ENCODE measurements at places on chromosomes 4 and X.

GRCh38 chr4:48227662-48228061 is 42.0 kb downstream of the TEC start:
- DNase-seq, result no peak

DNA sequence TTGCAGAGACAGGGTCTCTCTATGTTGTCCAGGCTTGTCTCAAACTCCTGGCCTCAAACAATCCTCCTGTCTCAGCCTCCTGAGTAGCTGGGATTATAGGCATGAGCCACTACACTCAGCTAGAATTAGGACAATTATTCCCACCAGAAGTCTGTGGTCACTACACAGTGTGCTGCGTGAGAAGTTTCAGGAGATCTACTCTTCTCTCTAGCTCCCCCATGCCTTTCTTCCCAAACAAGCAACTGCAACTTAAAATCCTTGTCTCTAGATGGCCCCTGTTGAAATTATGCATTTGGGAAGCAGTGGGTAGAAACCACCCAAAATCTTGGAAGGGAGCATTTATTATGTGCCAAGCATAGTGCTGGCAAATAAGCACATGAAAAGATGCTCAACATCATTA is 21.1 kb upstream of the MAP7D3 start:
- DNase-seq, result peak; percentile 31

GRCh38 chr4:20825505-20825904 is 125.2 kb downstream of the PACRGL start:
- DNase-seq, result no peak

GRCh38 chr4:3476341-3476747 is 13.2 kb downstream of the DOK7 start:
- no peak for DNase-seq

DNA sequence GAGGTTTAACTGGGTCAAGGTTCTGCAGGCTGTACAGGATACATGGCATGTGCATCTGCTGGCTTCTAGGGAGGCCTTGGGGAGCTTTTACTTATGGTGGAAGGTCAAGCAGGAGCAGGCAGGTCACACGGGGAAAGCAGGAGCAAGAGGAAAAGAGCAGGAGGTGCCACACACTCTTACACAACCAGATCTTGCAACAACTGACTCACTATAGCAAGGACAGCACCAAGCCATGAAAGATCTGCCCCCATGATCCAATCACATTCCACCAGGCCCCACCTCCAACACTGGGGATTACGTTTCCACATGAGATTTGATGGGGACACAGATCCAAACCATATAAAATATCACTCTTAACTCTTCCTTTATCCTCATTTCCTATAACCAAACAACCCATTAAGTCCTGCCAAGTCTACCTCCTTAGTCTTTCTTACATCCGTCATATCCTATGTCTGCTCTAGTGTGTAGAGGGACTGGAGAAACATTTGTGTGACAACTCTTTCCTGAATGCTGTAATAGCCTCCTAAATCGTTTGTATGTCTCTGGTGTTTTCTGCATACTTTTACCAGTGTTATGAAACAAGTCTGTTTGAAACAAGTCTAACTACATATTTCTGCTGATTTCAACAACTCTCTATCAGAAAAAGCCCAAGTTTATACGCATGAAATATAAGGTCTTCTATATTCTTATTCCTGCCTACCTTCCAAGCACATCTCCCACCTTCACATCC is 8.3 kb upstream of the RAP2C start:
- peak; percentile 19 for DNase-seq

GRCh38 chr4:39525822-39526690 is 1.2 kb downstream of the UGDH start:
- no peak for DNase-seq

All from fibroblast of skin of scalp (primary cell).